Sigmoid colon (tissue), 7 donors: ENCODE measurements at places on chromosomes 3 and 15. TPM values are rescaled to one million over a fixed set of nuclear protein-coding genes. Genes with fewer than 3 reads are reported as not detected.
A peak's percentile ranks its signal among the peaks of the same experiment; 100 is the strongest.

The DNAH12 gene
- total RNA-seq, result not detected

The NTRK3 gene
- 3.3 TPM for total RNA-seq

DNA sequence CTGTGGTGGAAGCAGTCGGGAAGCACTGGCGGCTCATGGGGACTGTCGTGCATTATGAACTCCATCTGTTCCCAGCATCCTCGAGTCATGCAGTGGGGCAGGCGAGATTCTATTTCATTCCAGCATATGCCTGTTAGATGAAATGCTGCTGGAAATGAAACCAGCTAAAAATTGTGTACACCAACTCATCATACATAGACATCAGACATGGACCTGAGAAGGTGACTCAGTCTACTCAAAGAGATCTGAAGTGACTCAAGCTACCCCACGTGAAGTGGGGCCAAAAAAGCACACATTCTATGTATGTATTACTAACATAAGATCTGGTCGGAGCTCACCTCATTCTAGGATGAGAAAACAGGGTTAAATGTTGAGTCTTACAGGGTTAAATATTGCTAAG is 47.5 kb upstream of the FAM98B start:
- no peaks in the 10 kb centered on the region for H3K27me3 ChIP-seq
- no peaks in the 10 kb centered on the region for H3K36me3 ChIP-seq
- H3K27ac ChIP-seq, result no peak overlapping the region

The SLC6A20 gene
- not detected for total RNA-seq

The DPPA2 gene
- not detected for total RNA-seq

DNA sequence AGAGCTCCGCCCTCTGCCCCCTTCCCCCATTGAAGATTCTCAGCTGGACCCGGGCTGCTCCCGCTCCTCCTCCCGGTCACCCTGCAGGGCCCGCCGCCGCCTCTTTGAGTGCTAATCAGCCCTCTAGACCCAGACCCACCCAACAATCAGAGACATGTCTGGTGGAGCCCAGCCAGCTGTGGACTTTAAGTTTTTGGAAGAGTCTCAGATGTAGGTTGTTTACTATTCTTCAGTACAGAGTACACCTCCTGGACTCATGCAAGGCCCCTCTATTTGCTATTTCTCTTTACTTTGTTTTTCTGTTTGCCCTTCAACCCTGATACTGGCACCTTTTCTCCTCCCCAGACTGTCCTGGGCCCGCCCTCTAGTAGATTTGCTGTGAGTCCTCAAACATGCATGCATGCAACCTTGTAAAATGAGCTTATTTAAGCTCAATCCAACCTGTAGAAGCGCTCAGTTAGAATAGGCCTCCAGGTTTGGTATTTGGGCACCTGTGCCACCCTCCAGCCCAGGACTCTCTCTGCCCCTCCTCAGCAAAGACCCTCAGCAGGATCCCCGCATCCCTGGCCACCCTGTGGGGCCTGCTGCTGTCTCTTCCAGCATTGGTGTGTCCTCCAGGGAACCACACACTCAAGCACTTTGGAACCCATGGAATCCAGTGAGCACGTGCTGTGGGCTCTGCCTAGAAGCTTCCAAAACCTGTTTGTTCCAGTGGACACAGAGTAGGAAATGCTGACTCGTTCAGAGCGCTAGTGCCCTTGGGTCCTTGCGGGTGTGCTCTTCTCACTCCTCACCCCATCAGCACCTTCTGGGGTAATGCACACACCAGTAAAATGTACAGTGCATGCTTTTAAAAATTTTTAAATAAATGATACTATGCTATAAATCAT is 4.6 kb downstream of the PRR23E start:
- H3K36me3 ChIP-seq, result no peaks in the 10 kb centered on the region
- peaks cover 20% of the 10 kb centered on the region for H3K27me3 ChIP-seq
- peak; percentile 50 for DNase-seq
- H3K27ac ChIP-seq, result no peak overlapping the region

DNA sequence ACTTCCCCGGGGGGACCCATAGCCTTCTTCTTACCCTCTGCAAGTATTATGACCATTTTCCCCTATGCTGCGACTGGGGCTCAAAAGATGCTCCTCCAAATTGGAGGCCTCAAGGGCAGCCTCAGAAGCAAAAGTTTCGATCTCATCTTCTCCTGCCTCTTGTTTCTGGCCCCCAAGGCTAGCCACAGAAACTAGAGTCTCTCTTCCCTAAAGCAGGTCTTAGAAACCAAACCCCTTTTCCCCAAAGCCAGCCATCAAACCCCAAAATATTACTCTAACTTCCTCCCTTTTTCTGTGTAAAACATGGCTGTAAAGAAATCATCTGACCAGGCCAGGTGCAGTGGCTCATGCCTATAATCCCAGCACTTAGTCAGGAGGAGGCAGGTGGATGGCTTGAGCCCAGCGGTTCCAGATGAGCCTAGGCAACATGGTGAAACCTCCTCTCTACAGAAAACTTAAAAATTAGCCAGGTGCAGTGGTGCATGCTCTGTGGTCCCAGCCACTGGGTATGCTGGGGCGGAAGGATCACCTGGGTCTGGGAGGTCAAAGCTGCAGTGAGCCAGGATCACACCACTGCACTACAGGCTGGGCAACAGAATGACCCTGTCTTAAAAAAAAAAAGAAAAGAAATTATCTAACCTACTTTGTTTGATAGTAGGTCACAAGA is 36.7 kb upstream of the MFGE8 start:
- DNase-seq, result no peak
- H3K27ac ChIP-seq, result no peak overlapping the region
- H3K27me3 ChIP-seq, result no peaks in the 10 kb centered on the region
- H3K36me3 ChIP-seq, result no peaks in the 10 kb centered on the region
- H3K4me1 ChIP-seq, result no peaks in the 10 kb centered on the region

GRCh38 chr3:44363591-44363990 is 25.0 kb downstream of the TCAIM start:
- no peaks in the 10 kb centered on the region for H3K27me3 ChIP-seq
- H3K4me1 ChIP-seq, result peaks cover 7% of the 10 kb centered on the region
- no peak overlapping the region for H3K27ac ChIP-seq

DNA sequence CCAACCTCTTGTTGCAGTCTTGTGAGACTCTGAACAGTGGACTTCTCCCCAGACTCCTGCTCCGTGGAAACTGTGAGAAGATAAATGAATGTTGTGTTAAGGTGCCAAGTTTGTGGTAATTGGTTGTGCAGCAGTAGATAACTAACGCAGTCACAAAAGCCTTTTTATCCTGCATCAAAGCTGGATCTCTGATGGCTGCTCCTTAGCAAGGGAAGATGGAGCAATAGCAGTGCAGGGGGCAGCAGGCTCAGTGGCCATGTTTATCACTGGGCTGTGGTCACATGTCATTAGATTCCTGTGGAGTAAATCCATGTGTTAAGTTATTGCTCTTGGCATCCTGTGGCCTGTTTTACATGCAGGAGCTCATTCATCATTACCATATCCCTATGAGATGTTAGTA is 13.5 kb downstream of the CMTM7 start:
- H3K27ac ChIP-seq, result no peak overlapping the region
- no peaks in the 10 kb centered on the region for H3K36me3 ChIP-seq
- peaks cover 6% of the 10 kb centered on the region for H3K4me1 ChIP-seq
- H3K27me3 ChIP-seq, result no peaks in the 10 kb centered on the region
- no peak for DNase-seq

DNA sequence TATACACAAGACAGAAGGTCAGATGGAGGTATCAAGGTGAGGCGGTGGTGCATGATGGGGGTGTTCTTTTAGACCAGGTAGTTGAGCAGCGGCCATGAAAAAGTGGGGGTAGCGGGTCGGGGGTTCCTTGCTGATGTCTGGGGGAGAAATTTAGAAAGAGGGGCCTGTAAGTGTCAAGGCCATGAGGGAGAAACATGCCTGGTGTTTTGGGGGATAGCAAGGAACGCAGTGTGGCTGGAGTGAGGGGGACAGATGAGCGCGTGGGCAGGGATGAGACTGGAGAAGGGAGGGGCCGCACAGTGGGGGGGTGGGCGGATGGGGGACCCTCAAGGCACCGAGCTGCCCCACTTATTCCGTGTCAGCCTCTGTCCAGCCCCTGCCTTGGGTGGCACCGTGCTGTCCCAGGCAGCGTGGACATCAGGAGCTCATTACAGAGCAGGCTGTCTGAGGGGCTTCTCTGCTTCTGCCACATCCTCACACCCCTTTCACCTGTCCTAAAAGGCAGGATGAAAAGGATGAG is 143.3 kb downstream of the SMAD6 start:
- H3K27ac ChIP-seq, result no peak overlapping the region
- no peaks in the 10 kb centered on the region for H3K36me3 ChIP-seq
- no peak overlapping the region for H3K4me3 ChIP-seq
- H3K27me3 ChIP-seq, result no peaks in the 10 kb centered on the region
- H3K4me1 ChIP-seq, result peaks cover 19% of the 10 kb centered on the region
- peak; percentile 54 for DNase-seq

DNA sequence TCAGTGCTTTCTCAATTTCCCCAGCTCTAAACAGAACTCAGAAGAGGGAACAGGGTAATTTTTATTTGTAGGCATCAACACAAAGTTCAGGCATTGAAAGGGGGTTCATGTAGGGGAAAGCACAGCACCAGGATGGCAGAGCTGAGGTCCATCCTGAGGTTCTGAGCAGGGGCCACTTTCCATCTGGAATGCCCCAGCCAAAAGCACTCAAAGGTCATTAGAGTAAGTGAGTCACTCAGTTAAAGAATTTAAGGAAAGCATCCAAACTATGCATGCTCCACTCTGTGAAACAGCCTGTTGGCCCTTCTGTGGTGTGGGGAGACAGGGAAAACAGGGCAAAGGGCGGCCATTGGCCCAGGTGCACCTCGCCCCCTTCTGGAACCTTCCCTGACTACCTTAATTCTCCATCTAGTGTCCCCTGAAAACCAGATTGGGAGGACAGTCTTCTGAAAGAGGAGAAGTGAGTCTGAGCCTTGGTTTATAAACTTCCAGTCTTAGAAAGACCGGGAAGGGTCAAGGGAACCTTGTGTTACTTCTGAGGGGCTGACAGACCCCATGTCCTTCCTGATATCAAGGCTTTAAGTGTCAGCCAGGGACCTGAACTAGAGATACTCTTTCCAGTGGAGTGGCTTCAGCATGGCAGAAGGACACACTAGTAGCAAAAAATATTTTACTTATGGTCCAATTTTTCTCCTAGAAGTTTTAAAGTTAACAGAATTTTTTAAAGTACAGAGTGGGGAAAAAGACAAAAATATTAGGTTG is 133.3 kb downstream of the MYLK start:
- DNase-seq, result no peak
- no peaks in the 10 kb centered on the region for H3K36me3 ChIP-seq
- peak overlapping the region; percentile 22 for H3K27ac ChIP-seq
- H3K4me3 ChIP-seq, result no peak overlapping the region

- H3K36me3 ChIP-seq, result no peaks in the 10 kb centered on the region
- no peaks in the 10 kb centered on the region for H3K27me3 ChIP-seq
- peak overlapping the region; percentile 52 for H3K4me3 ChIP-seq
- peaks cover 31% of the 10 kb centered on the region for H3K4me1 ChIP-seq
- DNase-seq, result no peak
- H3K27ac ChIP-seq, result peak overlapping the region; percentile 89
Observed at GRCh38 chr3:18442756-18443664, 17.9 kb upstream of the SATB1 start.

DNA sequence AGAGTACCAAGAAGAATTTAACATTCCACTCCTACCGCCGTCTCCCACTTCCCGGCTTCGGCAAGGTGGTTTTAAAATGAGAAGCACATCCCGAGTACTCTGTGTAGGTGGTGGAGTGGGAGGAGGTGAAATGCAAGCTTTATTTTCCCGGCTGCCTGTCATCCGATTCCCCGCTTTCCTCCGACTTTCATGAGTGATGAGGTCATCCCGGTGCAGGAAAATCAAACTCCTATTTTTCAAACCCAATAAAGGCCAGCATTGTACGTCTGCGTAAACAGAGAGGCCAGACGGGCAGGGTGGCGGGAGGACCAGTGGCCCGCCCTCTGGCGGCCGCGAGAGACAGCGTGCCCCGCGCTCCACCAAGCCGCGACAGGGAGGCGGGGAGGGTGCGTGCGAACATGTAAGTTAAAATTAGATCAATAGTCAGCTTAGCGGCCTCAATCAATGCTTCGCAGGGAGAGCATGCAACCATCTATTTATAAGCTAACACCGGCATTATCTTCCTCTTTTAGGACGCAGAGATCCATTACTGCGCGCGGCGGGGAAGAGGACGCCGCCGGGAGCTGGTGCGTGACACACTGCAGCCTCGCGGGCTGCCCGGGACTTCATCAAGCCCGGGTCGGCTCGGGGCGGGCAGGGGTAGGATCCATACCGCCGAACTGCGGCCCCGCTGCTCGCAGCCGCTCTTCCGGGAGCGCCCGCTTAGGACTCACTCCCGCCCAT is 163.3 kb downstream of the CD47 start:
- no peaks in the 10 kb centered on the region for H3K36me3 ChIP-seq
- H3K4me1 ChIP-seq, result peaks cover 6% of the 10 kb centered on the region
- H3K4me3 ChIP-seq, result peak overlapping the region; percentile 59

The CSPG4 gene
- 45.7 TPM for total RNA-seq

The EXOSC7 gene
- 39.6 TPM for total RNA-seq

DNA sequence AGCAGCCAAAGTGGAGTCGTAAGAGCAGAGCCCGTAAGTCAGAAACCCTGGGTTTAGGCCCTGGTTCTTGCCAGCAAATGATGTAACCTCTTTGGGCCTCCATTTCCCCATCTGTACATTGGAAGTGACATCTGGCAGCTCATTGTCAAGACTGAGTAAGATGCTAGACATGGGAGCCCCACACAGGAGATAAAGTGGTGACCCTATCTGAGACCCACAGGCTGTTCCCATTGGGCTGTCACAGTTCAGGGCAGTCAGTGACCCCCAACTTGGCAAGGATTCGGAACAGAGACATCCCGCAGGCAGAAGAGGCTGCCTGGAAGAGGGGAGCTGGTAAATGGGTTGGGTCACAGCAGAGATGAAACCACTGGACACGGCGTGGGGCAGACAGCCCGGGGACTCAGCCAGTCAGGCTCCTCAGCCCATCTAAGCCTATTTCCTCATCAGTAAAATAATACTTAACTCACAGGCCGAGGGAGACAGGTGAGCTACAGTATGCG is 1.8 kb downstream of the CLN6 start:
- no peak overlapping the region for H3K27ac ChIP-seq
- H3K4me3 ChIP-seq, result no peak overlapping the region
- no peaks in the 10 kb centered on the region for H3K27me3 ChIP-seq
- H3K4me1 ChIP-seq, result peaks cover 24% of the 10 kb centered on the region

DNA sequence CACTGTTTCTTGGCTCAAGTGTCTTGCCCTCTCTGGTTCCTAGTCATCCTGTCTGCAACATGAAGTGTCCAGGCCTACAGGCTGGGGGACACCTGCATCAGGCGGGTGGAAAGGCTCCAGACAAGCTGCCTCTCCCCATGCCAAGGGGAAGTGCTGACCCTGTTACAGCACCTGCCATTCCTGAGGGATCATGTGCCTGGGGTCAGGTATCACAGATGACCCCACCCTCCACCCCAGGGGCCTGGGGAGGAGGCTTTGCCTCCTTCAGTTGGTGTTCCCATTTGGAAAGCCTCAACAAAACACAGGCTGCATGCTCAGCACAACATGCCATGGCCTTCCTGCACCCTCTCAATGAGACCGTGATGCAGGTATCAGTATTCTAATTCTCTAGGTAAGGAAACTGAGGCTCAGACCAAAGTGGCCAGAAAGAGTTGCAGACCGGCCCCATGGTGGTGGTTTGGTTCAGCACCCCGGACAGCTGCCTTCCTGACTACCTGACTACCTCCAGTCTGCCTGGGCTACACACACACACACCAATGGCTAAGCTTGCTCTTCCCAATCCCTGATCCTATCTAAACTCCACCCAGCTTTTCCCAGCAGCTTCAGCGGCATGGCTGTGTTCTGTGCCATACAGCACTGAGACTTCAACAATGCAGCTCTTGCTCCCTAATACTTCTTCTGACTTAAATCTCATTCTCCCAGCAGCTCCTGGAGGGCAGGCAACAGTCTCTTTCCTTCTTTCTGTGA is 69.7 kb upstream of the LINGO1 start:
- no peaks in the 10 kb centered on the region for H3K36me3 ChIP-seq
- no peak for DNase-seq
- H3K27me3 ChIP-seq, result peaks cover 13% of the 10 kb centered on the region
- no peak overlapping the region for H3K4me3 ChIP-seq
